ENCODE measurements at places on chromosomes 5 and 9.

DNA sequence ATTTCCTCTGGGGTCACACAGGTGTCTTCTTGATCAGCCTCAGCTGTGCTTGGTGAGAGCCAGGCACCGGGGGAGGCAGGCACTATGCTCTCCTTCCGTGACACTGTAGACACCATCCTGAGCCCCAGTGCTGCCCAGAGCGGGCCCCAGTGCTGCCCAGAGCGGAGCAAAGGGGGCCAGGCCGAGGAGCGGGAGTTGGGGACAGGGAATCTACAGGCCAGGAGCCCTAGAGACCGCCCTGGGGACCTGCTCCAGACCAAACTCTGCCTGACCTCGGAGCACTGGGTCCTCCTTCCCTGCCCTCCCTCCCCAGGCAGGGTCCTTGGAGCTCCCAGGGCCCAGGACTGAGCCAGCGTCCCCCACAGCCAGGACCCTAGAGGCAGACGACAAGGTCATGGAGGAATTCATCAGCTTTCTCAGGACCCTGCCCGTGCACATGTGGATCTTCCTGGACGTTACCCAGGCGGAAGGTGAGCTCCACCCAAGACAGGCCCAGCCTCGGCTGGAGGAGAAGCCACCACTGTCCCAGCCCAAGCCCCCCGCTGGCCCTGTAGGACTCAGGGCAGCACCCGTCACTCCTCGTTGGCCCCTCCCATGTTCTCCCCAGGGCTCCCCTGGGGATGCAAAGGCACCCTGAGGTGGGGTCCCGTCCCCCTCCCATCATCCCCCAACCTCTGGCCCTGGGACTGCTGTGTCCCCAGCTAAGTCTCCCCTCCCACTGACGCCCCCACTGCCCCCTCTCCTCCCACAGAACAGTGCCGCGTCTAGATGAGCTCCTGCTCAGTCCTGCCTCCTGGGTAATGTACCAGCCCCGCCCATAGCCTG lies 30.2 kb downstream of the PAEP start:
- no peak for DNase-seq

GRCh38 chr9:113530022-113530635 lies 66.6 kb downstream of the RGS3 start:
- DNase-seq, result no peak

- DNase-seq, result no peak
These were observed 6.8 kb downstream of the GFPT2 start for GRCh38 chr5:180346358-180346757.

DNA sequence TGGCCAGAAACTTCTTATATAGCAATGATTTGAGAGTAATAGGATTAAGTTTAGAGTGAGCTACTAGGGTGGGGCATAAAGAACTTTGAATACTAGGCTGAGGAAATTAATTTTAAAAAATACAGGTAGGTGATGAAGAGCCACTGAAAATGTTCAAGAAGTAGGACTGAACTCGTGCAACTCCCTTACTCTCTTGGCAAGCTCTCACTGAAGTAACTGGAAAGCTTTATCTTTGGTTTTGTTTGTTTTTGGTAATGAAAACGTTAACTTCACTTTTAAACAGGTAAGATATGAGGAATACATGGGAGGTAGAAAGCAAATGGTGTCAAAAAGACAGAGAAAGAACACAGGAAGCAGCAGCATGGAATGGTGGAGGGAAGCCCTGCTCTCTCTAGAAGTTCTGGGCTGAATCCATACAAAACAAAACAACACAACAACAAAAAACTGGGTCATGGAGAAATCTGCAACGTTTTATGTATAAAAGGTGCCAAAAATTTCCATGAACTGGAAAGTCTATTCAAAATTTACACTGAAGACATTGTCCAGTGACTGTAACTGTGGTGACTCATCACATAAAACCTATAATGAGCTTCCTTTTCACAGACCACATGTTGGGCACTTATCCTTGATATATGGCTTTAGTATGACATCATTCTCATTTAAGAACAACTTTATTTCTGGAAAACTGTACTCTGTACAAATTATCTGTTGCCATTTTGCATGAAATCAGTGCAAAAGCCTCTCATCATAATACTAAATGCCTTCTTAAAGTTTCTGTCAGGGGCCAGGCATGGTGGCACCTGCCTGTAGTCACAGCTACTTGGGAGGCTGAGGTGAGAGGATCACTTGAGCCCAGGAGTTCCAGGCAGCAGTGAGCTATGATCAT lies 91.2 kb upstream of the CHD1 start:
- peak; percentile 92 for DNase-seq

GRCh38 chr9:124593651-124594058 lies 86.5 kb upstream of the NR5A1 start:
- no peak for DNase-seq

DNA sequence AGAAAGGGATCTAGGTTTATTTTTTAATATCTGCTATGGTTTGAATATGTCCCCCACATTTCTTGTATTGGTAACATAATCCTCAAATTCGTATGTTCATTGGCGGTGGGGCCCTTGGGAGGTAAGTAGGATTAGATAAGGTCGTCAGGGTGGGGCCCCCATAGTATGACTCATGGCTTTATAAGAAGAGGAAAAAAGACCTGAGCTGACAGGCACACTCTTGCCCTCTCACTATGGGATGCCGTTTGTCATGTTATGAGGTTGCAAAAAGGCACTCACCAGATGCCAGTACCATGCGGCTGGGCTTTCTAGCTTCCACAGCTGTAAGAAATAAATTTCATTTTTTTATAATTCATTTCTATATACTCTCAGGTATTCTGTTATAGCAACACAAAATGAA lies 67.3 kb upstream of the SGCD start:
- DNase-seq, result no peak

- DNase-seq, result no peak
These were observed 452.8 kb downstream of the RAB3C start for GRCh38 chr5:59035681-59036080.

DNA sequence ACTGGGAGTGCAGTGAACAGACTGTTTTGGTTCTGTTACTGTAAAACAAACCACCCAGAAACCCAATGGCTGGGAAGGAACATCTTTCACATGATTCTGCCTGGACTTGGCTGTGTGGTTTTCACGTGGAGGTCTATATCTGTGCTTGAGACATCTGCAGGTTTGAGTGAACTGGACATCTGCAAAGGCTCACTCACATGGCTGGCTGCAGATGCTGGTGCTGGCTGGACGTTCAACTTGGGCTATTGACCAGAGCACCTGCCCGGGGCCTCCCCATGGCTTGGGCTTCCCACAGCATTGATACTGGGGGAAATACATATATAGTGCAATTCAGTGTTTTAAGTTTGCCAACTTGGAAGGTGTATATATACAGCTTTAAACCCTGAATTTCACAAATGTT lies 6.8 kb downstream of the CTSL start:
- DNase-seq, result no peak

DNA sequence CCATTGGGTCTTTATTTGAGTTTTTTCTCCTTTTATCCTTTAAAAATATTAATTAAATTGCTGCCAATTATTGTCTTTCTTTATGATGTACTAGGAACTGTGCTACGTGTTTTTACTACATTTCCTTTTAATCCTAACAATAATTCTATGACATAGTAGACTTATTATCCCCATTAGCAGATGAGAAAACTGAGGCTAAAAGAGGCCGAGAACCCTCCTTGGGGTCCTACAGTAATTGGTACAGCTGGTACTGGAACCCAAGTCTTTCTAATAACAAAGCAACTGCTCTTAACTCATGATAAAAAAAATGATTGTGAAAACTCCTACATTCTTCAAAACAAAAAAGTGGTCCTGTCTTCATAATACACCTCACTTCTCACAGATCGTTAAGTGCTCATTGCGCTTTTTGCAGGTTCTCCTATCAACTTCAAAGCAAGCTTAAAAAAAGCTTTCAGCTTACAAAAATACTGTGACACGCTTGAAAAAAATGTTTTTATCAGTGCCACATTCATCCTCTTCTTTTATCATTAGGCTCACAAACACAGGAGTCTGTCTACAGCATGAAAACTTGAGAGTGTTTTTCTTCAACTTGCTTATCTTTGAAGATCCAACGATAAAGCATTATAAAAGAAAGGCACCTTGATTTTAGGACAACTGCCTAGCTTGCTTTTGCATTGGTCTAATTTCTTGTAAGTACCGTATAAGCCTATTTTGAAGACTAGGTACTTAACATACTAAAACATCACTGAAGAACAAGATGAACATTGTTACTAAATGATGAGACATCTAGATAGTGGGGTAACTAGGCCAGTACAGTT lies 32.4 kb downstream of the FYB1 start:
- DNase-seq, result no peak

DNA sequence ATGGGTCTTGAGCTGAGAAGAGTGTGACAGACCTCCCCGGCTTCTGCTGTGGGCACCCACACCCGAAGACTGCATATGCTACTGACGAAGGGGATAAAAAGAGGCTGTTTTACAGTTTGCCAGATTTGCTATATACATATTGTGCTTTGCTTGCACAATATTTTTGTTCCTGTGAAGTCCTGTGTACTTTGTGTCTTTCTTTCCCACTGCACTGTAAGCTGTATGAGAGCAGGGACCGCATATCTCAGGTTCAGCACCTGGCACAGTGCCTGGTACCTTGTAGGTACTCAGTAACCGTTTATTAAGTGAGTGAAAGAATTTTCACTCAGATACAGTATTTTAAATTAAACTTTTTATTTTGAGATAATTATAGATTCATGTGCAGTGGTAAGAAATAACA lies 8.2 kb upstream of the GARNL3 start:
- DNase-seq, result no peak

DNA sequence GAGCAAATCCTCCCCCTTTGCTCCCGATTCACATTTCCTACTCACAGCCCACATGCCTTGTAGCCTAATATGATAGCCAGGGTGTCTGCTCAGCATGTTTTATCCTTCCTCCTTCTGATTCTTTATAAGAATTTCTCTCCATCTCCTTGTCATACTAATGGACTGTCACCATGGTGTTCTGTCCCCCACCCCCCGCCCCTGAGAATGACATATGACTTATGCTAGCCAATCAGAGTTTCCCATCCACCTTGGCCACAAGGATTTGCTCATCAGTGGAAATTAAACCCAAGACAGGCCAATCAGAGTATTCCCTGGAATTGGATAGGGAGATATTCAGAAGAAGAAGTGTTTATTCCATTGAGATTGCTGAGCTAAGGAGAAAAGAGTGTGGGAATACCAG lies 16.0 kb downstream of the ABLIM3 start:
- no peak for DNase-seq

DNA sequence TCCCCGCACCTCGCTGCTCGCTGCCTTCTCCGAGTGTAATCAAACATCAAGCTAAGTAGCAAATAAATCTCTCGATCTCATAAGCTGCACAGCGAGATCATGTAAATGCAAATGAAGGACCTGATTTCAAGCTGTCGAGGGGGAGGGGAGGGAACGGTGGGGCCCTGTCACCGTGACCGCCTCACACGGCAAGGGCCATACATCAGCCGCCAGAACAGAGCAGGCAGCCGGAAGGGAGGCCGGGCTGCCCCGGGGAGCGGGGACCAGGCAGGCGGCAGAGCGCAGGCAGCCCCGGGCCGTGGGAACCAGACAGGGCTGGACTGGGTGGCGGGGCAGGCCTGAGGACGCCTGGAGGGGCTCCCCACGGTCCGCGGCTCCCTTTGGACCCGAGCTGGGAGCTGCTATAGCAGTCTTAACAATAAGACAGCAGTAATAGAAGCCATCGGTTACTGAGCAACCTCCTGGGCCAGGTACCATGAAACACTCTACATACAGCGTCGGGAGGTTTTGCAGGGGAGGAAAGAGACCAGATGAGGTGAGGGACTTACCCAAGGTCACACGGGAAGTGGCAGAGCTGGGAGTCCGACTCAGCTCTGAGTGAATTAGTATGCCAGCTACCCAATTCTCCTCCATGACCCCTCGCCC lies 76.8 kb downstream of the CFAP77 start:
- DNase-seq, result no peak

DNA sequence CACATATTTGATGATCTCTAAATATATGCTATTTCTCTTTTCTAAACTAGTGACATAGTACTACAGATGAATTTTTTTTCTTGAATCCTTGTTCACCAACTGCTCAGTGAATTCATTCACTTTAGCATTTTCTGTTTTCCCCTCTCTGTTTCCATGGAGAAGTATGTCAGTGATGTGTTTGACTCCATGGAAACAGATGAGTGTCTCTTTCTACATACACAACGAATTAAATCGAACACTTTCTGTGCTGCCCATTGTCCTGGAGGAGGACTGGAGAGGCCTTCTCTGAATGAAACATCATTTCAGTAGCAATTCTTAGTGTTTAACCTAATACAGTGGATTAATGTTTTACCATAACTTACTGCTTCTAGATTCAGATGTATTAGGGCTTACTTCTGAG lies 9.5 kb downstream of the INVS start:
- DNase-seq, result peak; percentile 84

GRCh38 chr9:121013911-121014310 lies 36.2 kb downstream of the C5 start:
- DNase-seq, result no peak

DNA sequence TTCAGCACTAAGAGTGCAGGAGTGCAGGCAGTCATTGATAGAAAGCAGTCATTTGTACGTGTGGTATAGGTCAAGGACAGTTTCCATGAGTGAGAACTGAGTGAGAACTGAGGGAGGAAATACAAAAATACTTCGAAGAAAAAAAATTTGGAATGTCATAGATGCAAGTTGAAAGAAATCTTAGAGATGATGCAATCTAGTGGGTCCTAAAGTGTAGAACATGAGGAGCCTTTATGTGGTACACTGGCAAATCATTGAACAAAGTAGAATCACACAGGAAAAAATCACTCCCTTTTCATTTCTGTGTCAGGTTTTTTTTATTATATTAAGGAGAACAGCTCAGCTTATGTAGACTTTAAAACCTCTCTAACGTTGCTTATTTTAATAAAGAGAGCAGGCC lies 26.4 kb upstream of the SLC1A1 start:
- no peak for DNase-seq

GRCh38 chr5:73718762-73719161 lies 92.8 kb downstream of the ARHGEF28 start:
- no peak for DNase-seq

GRCh38 chr5:56900395-56900794 lies 9.0 kb upstream of the SETD9 start:
- DNase-seq, result no peak

DNA sequence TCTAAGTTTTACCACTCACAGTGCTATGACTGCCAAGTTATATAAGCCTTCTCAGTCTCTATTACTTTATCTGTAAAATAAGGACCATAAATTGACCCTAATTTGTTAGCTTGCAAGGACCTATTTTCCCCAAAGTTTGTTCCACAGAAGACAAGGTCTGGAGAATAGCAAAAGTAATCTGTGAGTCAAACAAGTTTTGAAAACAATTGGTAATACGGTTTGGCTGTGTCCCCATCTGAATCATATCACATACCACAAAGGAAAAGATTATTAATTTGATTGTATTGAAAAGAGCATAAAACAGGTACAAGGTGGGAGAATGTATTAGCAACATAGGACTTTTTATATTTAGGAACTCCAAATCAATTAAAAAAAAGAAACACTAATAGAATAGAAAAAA lies 124.0 kb upstream of the TARS1 start:
- no peak for DNase-seq
